Activated T-helper 2 cell treated with anti-CD3 and anti-CD28 coated beads, Interferon-gamma antibody, Interleukin-2, Interleukin-4, amounts not matched to agents 10 μg/mL and 5 μg/mL and 100 μg/mL, durations not matched to agents 14 hours and 24 hours and 36 hours (primary cell): ENCODE measurements at places on chromosomes 1 and 21. TPM values are rescaled to one million over a fixed set of nuclear protein-coding genes. Genes with fewer than 3 reads are reported as not detected.

Gene S100A8
- not detected in 2 replicates for total RNA-seq

Gene MANEAL
- total RNA-seq, result 0.94 and 1.1 TPM in 2 replicates

Gene THEM5
- total RNA-seq, result not detected in 2 replicates

Gene SPRR4
- not detected in 2 replicates for total RNA-seq

DNA sequence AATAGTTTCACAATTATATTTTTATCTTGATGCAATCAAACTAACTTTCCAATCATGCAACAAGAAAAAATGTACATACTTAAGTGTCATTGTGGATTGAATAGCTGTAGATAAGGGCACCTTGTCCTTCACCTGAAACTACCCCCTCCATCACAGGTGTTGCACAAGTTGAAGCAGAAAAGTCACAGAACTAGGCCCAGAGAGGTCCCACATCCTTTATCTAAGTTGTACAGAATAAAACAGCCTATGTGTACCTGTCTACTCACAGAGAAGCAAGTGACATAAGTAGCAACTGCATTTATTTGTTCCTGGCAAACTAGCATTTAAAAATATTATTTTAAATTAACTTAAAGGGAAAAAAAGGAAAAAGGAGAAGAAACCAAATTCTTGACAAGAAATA lies 256.8 kb downstream of the FAF1 start:
- H3K4me1 ChIP-seq, result no peaks in the 10 kb centered on the region
- H3K36me3 ChIP-seq, result no peaks in the 10 kb centered on the region
